Hematopoietic multipotent progenitor cell treated with erythropoietin and hydrocortisone succinate and interleukin-3 and kit ligand, for 15 days (in vitro differentiated cells): ENCODE measurements at places on chromosomes 4 and X.

GRCh38 chr4:59553063-59553720, 1646.9 kb upstream of the ADGRL3 start:
- no peak for DNase-seq

DNA sequence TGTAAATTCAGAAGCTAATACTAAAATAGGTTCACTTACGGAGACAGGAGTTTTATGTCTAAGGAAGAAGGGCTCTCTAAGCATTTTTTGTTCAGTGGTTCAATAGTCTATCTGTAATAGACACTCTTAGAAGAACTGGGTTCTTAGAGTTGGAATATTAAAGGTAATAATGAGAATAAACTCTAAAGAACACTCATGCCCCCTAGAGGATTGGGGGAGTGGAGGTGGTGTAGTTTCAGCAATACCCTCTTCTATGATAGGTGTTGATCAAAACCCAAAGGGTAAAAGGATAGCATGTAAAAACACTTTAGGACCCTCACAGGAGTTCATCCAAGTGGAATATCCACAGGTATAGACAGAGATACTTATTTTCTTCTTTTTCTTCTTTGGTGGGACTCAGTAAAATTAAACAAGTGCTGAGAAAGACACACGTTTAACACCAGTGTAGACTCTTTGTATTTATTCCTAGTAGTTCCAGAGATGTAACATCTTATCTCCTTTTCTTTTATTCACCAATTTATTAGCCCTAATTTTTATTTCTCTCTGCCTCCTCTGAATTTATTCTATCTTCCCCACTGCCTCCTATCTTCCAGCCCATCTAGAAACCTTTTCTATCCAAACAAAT, 25.7 kb upstream of the MND1 start:
- peak; percentile 44 for DNase-seq

DNA sequence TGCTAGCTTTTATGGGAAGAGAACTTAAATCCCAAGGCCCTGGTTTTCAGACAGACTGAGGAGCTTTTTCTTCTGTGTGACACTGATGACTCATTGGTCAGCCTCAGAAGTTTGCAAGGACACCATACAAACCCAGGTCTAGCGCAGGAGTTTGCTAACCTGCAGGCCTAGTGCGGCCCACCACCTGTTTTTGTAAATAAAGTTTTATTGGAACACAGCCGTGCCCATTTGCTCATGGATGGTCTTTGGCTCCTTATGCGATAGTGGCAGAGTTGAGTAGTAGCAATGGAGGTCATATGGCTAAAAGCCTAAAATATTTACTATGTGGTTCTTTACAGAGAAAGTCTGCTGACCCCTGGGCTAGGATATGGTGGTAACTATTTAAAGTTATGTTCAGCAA, 98.3 kb downstream of the STOX2 start:
- DNase-seq, result no peak

- no peak for DNase-seq
Measured at GRCh38 chr4:185637163-185637875, 102.0 kb upstream of the PDLIM3 start.

DNA sequence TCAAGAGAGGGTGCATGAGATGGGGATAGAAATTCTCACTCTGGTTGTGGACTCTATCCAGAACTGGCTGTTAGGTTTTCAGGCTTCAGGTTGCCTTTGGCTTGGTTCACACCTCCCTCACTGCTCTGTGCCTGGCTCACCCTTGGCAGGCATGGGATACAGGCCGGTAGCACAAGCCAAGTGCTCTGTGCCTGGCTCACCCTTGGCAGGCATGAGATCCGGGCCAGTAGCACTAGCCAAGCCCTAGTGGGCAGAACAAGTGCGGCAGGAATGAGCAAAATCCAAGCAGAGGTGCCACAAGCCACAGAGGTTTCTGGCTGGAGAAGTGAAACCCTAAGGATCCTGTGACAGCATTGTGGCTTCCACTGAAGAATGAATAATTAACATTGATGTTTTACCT, 1642.3 kb downstream of the C4orf33 start:
- DNase-seq, result no peak
